ENCODE measurements at places on chromosomes 2 and 18.
A peak's percentile ranks its signal among the peaks of the same experiment; 100 is the strongest.

DNA sequence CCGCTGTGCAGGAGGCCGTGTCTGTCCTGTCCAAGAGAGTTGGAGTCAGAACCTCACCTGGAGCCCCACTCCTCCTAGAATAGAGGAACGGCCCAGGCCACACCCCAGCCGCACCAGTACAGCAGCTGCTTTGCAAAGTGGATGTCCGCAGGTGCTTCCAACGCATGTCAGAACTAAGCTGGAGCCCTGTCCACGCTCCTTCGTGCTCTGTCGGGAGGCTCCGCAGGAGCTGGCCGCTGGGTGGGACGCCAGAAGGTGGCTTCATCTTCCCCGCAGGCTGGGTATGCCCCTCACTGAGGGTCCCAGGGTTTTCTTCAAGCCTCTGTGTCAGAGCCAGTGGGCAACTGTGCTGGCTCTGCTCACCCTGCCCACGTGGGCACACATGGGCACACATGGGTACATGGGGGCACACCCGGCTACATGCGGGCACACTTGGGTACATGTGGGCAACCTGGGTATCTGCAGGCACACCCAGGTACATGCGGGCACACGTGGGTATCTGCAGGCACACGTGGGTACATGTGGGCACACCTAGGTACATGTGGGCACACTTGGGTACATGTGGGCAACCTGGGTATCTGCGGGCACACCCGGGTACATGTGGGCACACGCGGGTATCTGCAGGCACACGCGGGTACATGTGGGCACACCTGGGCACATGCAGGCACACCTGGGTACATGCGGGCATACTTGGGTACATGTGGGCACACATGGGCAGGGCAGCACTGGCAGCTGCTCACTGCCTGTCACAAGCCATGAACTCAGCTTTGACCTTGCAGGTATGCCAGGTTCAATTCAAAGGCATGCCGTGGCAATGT lies 67.1 kb upstream of the CTDP1 start:
- DNase-seq, result no peak

DNA sequence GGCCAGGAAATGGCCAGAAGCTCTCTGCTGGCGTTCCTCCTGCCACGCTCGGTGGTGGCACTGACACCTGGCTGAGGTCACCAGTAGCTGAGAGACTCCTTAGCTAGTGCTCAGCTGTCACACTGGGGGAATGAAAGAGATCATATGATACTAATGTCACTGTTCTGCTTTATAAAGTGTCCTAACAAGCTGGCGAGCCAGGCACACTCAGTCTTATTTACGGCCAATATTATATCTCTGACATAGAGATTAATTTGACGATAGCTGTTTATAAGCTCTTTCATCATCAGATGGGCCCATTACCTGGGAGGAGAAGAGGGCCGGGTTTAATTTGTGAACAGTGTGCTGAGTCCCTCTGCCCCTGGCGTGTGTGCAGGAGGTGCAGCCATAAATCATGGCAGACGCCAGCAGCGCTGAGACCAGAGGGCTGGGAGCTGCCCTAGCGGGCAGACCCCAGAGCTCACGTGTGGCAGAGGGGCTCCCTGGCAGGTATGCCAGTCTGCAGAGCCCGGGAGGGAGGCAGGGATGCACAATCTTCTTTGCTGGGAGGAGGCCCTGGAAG lies 246.5 kb downstream of the HAUS1 start:
- DNase-seq, result no peak

DNA sequence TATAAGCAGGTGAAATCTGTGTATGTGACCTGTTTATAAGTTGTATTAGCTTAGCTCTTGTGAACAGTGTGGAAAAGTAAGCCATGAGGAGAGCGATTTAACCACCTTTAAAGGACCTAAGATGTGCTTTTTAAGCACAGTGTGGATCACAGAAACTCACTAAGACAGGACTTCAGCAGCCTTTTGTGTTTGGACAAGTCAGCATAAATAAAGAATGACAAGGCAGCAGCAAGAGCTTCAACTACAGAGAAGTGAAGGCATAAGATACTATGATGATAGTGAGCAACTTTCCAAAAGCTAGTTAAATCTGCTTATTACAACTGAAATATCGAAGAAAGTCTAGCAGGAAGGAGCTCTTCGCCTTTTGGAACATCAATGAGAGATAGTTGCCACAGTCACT lies 8.9 kb downstream of the HNRNPA3 start:
- DNase-seq, result no peak

DNA sequence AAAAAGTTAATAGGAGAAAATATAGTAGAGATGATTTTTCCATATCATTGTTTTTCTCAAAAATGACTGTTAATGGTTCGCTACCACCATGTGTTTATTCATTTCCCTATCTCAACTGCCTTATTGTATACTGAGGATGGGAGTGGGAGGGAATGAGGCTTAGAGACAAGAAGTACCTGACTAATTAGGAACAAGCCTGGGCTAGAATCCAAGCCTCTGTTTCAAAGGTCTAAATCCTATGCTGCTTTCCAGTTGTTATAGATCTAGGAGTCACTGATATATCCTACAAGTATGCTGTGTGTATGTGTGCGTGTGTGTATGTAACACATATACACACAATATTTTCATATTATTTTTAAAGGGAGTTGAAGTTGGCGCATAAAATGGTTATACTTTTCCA lies 465.9 kb downstream of the EPHA4 start:
- no peak for DNase-seq

GRCh38 chr18:911025-911424 lies 6.4 kb downstream of the ADCYAP1 start:
- DNase-seq, result no peak

DNA sequence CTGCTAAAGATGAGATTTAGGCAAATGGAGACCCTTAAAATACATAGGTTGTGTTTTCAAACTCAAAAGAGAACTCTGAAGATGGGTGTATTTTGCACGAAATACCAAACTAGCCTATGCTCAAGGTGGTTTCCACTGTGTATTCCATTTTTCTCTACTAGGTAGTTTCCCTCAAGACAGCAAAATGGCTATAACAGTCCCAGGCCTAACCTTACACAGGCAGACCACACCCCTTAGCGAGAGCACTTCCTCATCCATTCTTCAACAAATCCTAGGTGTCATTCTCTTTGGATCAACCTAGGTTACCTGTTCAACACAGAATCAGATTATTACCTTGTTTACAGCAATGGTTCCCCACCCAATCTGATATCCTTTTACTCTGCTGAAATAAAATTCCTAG lies 42.6 kb downstream of the HNRNPLL start:
- no peak for DNase-seq

DNA sequence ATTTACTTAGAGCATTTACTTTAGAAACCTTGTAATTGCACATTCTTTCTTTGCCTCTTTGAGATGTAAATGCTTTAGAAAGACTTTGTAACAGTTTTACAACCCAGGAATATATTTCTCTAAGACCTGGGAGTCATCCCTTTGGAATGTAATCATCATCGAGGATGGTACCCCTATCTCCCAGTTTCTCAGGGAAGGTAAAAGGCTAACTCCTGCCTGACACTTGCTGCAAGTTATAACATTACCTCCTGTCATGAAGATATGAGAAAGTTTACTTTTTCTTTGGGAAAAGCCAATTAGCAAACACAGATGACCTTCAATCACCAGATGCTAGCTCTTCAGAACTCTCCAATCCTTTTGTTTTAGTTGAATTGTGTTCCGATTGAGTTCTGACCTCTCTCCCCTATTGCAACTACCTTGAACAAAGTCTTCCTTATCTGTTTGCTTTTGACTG lies 420.3 kb upstream of the FSIP2 start:
- DNase-seq, result no peak

DNA sequence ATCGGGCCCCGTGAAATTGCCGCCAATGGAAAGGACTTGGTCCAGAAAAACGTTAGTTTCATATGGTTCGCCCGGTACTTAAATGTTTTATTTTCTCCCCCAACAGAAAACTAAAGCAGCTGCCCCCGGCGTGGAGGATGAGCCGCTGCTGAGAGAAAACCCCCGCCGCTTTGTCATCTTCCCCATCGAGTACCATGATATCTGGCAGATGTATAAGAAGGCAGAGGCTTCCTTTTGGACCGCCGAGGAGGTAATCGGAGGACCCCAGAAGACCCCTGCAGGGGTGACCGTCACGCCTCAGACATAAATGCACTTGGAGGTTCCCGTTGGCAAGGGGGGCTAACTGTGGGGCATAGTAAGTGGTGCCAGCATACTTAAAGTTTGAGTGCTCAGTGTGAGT lies 742 bp downstream of the RRM2 start:
- peak; percentile 32 for DNase-seq

DNA sequence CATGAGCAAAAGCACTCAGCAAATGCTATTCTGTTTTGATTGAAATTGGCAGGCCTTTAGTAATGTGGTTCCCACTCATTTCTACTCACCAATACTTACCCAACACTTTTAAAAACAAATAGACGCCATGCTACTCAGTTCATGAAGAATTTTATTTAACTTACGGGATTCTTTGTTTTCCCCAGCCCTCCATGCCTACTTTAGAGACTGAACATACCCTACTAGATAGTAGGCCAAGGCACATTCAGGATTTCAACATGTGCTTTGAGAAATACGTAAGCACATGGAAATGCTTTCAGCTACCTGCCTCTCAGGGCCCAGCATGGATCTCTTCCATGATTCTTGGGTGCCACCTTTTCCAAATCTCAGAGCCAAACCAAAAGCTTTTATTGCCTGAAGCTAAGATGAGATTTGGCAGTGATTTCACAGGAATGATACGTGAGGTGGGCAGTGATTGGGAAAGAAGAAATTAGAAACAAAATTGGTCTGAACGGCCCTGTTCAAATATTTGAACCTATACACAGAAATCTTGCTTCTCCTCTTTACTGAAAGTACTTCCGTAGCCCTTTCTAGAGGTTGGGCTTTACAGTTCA lies 31.4 kb downstream of the NAPG start:
- DNase-seq, result no peak

DNA sequence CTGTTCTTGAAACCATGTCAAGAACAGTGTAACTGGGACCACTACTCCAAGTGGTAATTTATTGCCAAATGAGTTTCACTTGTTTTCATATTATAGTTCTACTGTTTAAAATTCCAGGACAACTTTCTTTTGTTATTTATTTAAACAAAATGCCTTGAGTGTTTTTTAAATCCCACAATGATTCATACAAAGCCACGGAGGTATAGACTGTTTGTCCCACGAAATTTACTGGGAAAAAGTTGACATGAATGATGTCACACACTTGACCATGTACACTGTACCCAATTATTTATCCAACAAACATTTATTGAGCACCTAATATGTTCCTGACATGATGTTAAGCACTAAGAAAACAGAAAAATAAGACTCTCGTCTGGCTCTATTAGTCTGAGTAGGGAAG lies 243.9 kb upstream of the SIX2 start:
- no peak for DNase-seq

DNA sequence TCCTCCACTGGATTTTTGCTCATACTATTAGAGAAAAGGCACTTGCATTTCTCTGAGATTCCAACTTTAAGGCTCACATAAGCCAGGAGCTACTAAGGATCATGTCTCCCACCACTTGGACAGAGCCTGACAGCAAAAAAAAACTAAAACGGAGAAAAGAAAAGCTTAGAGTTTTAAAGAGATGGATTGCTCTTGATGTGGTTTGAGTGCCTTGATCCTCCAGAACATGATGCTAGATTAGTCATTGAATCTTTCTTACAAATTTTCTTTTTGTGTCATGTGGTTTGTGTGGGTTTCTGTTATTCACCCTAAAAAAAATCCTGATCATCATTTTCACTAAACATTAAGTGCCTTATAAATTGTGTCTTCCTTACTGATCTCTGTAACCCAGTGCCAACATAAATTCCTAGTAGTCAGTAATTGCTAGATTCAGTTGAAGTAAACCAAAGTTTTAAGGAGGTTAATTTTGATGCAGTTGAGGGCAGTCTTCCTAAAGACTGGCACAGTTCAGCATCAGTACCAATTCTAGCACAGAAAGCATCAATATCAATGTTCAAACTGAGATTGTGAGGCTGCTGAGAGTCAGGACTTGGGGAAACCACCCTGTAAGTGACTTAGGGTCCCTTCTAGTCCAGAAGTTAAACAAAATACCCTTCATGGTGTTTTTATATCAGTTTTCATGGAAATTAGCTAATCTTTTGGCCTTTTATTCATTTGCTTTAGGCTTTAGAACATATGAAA lies 206.3 kb downstream of the RAD51AP2 start:
- DNase-seq, result peak; percentile 41

- DNase-seq, result no peak
Observed at GRCh38 chr2:101725038-101725437, 27.5 kb downstream of the MAP4K4 start.

- no peak for DNase-seq
Observed at GRCh38 chr2:29052807-29053206, 21.5 kb downstream of the PCARE start.

DNA sequence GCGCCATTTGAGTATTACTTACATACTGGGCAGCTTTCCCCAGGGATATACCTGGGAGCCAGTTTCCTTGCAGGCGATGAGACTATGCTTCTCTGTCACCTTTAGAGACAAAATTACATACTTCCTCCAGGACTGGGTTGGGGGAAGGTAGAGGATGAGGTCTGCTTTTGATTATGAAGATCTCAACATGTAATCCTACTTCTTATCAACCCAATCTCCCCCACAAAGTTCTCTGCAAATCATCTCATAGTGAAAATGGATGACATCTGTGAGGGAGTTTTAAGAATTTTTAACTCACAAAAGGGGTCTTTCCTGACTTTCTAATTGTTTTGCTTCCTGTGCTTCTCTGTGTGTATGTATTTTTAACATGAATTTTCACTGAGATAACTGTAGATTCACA lies 81.9 kb downstream of the TMEM131 start:
- no peak for DNase-seq

GRCh38 chr18:56967035-56967434 lies 179.9 kb upstream of the BOD1L2 start:
- no peak for DNase-seq

GRCh38 chr2:171550613-171551012 lies 28.3 kb downstream of the CYBRD1 start:
- DNase-seq, result peak; percentile 22

GRCh38 chr2:179435000-179435399 lies 170.4 kb upstream of the SESTD1 start:
- DNase-seq, result peak; percentile 44

GRCh38 chr2:55418512-55419232 lies 984 bp downstream of the CCDC88A start:
- DNase-seq, result peak; percentile 23
